ENCODE measurements at places on chromosomes 1 and 21.

DNA sequence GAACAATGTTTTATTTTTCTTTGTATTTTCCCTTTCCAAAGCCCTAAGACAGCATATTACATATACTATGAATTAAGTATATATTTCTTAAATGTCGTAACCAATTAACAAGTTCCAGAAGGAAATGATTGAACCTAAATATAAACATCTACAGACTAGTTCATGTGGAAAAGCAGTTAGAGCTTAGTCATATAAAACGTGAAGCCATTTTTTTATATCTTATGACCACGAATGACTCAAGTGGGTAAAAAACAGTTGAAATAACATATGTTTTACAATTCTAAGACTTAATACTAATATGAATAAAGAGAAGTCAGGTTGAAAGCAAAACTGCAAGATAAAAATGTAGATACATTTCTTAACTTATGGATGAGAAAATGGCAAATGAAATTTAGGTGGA is 307.3 kb downstream of the BRINP3 start:
- DNase-seq, result no peak

DNA sequence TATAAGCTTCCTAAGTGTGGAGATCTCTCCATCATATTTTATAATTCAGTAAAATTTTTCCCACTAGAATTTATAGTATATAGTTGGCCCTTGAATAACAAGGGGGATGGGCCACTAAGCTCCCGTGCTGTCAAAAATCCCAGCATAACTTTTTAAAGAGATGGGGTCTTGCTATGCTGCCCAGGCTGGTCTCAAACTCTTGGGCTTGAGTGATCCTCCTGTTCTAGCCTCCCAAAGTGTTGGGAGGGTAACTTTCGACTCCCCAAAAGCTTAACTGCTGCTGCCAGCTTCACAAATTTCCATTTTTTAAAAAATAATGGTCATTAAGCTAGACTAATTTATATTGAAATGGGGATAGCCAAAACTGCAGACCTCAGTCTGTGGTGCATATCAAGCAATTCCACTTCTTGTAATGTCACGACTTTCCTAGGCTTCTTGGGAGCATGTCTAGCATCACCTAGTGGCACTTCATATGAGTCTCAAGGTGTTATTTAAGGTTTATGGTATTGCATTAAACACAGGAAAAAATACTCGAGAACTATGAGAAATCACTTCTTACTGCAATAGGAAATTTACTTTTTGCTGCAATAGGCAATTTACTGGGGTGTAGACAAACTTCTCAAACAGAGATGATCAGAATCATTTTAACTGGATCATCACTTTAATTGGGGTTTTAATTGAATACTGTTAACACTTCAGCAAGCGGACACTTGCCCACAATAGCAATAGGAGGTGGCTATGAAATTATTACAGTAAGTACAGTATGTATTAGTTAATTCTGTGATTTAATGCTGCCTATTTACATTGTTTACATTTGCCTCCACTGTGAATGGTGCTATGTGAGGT is 19.3 kb upstream of the ACTA1 start:
- DNase-seq, result no peak

GRCh38 chr21:43879348-43880110 is 14.5 kb downstream of the AGPAT3 start:
- DNase-seq, result no peak

- no peak for DNase-seq
Measured at GRCh38 chr1:24905979-24906720, 23.9 kb downstream of the RUNX3 start.

- DNase-seq, result no peak
Measured at GRCh38 chr1:159991513-159991912, 37.5 kb upstream of the SLAMF9 start.

DNA sequence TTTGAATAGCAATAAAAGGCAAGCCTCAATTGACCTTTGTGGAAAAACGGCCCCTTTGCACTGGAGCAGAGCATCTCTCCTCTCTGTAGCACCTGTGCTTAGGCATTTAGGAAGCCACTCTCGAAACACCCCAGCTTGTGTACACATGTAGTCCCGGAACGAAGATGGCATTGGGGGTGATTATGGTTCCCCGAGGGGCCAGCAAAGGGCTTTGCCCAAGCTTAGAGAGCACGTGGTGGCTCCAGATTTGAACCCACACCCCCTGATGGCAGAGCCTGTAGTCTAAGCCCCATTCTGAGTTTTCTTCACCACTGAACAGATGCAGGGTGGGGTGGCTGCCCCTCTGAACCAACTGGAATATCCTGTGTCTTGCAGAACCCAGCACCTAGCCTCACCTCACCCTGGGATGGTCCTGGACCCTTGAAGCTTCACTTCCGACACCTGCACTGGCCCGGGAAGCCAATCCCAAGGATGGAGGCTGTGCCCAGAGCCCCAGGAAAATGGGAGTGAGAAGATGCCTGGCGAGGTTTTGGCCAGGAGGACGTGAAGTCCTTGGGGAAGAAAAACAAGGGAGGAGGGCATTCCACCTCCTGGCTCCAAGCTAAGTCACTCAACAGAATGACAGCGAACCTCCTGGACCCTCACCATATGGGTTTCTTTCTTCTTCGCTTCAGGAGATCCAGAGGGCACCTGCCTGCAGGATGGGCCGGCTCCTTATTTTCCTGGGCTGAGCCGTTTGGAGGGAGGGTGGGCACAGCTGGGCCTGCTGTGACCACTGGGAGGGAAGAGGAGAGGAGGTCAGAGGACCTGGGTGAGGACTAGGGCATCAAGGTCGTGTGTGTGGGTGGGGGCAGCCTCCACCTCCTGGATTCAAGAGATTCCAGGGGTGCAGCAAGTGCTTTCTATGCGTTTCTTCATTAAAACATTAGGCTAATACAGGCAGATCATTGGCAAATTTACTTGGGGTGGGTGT is 37.7 kb downstream of the IGFN1 start:
- no peak for DNase-seq

- DNase-seq, result no peak
Measured at GRCh38 chr1:26089125-26089524, 21.7 kb upstream of the TRIM63 start.

Data from NT2/D1 (cell line).